ENCODE measurements at places on chromosomes 2 and 18. TPM values are rescaled to one million over a fixed set of nuclear protein-coding genes. Genes with fewer than 3 reads are reported as not detected.

Gene QPCT
- not detected for total RNA-seq

Gene HOXD12
- not detected for total RNA-seq

DNA sequence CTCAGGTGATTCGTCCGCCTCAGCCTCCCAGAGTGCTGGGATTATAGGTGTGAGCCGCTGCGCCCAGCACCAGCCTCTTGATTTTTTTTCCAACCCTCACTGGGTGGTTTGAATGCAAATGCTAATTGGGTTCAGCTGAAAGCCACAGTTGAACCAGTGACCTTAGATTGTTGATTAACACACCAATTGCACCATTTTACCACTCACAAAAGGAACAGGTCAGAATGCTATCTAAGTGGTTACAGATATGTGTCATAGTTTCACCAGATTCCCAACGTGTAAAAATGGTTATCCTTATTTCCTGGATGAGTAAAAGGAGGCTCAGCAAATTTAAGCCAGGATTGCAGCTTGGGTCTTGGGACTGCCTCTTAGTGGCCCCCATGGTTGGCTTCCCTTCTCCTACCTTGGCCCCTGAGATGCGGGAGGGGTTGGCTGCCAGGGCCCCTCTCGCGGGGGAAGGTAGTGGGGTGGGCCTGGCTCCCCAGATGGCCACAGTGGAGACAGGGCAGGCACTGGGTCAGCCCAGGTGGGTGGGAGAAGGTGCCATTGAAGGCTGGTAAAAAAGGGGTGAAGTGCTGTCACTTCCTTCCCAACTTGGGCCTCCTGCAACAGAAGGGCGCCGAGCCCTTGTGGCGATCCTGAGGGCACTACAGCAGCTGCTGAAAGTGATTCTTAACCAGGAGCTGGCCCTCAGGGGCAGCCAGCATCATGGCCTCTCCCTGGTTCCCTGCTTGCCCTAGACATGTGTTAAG is 164.9 kb upstream of the HAAO start:
- peak; percentile 73 for DNase-seq

- no peak for DNase-seq
Observed at GRCh38 chr2:66430505-66431273, 4.2 kb upstream of the MEIS1 start.

Data from HepG2 (cell line).